ENCODE measurements at places on chromosomes 5 and 9.
A peak's percentile ranks its signal among the peaks of the same experiment; 100 is the strongest.

- DNase-seq, result no peak
Observed at GRCh38 chr9:92807757-92808725, 43.4 kb upstream of the BICD2 start.

DNA sequence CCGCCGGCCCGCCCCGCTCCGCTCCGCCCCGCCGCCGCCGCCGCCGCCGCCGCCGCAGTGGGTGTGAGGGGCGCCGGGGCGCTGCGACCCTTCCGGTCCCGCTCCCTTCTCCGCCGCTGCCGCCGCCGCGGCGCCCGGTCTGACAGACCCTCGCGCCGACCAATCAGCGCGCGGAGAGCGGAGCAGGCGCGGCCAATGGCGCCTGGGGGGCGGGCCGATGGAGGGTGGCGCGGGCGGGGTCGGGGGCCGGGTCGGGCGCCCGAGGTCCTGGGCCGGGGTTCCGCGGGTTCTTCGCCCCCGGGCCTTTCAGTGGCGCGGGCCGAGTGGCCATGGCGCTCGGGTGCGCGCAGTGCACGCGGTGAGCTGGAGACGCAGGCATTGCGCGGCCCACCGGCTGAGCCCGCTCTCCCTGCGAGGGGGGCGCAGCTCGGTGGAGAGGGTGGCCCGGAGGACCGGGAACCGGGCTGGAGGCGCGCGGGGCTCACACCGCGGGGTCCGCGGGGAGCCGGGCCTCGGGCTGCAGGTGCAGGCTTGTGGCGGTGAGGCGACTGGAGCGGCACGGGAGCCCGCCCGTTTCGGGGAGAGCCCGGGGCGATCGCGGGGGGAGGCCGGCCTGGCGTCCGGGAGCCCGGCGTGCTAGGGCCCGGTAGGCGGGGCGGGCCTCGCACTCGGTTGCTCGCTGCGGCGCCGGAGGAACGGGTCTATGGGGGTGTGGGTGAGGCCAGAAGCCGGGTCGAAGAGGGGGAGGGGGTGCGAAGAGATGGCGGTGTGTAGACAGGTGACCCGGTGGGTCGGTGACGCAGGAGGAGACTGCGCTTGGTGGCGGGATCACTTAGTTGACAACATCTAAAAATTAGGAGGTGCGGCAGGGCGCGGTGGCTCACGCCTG is at the start of gene MAPK9:
TSS of gene MAPK9 (minus strand) at position 141 of the 889 bp plus-strand sequence. CDS start 11,522 bp downstream, outside the sequence.
- peak; percentile 87 for DNase-seq

- DNase-seq, result no peak
Observed at GRCh38 chr9:112433499-112434392, 52.9 kb upstream of the KIAA1958 start.

DNA sequence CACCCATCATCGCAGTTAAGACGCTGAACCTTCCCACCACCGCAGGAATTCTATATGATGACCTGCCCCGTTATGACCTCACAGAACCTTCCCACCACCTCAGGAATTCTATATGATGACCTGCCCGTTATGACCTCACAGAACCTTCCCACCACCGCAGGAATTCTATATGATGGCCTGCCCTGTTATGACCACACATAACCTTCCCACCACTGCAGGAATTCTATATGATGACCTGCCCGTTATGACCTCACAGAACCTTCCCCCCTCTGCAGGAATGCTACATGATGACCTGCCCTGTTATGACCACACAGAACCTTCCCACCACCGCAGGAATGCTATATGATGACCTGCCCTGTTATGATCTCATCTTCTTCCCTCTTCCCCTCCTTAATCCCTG is 64.3 kb downstream of the IRX1 start:
- DNase-seq, result no peak

DNA sequence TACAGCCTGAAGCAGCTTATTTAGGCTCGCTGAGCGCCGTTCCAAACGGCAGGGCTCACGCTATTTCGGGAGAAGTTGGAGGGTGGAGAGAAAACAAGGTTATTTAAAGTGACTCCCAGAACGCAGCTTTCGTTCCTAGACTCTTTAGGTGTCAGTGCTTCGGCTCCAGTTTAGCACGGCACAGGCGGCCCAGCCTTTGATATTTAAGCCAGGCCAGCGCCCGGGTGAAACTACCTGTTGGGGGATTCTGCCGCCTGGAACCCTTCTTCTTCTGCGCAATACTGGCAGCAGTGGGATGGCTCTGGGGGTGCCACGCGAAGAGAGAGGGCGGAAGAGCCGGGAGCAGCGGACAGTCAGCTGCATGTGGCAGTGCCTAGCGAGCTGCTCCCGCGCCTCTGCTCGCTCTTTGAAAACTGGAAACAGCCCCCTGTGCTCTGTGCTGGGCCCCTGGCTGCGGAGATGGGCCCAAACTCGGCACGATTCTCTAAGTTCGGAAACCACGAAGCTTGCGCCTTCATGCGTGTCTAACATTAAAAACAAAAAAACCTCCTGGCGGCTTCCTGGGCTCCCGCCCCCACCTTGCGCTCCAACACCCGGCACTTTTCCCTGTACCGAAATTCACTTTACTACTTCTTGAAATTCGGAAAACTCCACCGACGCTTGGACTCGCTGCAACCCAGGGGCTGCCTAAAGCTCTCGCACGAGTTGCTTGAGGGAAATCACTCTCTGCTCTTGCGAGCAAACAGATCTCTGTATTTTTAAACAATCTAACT is 34.6 kb upstream of the NFIB start:
- no peak for DNase-seq

DNA sequence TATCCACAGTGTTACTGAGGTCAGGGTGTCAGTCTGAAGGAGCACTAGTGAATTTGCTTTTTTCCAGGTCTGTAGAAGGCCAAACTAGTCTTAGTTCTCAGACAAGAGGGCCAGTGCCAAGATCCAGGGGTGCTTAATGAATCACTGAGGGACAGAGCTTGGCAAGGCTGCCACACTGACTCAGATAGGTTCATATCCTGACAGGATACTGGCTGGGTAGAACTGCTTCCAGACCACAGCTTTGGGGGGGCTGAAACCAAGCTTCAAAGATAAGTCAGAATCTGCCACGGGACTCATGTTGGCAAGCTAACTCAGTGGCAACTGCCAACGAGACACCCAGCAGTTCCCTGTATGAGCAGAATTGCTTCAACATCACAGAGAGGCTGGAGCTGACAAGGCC is 1125.4 kb downstream of the EFNA5 start:
- DNase-seq, result no peak

- no peak for DNase-seq
Observed at GRCh38 chr9:89410022-89410421, 87.9 kb downstream of the SEMA4D start.

- no peak for DNase-seq
Observed at GRCh38 chr5:8333485-8333884, 464.5 kb downstream of the MTRR start.

- DNase-seq, result no peak
Observed at GRCh38 chr9:108547411-108548135, 308.2 kb downstream of the ACTL7B start.

- no peak for DNase-seq
Observed at GRCh38 chr5:25489834-25490538, 845.2 kb upstream of the CDH10 start.

- no peak for DNase-seq
Observed at GRCh38 chr5:141155540-141156374, 5.9 kb downstream of the PCDHB6 start.

DNA sequence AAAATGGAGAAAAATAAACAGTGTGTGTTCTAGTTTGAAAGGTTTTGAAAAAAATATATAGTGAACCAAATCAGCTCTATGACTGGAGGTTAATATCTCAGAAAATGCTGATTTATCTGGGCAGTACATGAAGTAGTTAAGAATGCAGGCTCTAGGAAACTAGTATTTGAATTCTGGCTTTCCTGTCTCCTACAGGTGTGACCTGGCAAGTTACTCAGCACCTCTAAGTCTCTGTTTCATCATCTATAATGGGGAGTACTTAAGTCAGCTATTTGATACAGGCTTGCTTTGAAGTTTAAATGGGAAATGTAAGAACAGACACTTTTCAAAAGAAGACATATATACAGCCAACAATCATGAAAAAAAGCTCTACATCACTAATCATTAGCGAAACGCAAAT is 5.2 kb downstream of the GRAMD2B start:
- no peak for DNase-seq

GRCh38 chr5:135601466-135601865 is 22.7 kb upstream of the CXCL14 start:
- DNase-seq, result no peak

- no peak for DNase-seq
Observed at GRCh38 chr9:133713960-133714495, 24.1 kb downstream of the SARDH start.

DNA sequence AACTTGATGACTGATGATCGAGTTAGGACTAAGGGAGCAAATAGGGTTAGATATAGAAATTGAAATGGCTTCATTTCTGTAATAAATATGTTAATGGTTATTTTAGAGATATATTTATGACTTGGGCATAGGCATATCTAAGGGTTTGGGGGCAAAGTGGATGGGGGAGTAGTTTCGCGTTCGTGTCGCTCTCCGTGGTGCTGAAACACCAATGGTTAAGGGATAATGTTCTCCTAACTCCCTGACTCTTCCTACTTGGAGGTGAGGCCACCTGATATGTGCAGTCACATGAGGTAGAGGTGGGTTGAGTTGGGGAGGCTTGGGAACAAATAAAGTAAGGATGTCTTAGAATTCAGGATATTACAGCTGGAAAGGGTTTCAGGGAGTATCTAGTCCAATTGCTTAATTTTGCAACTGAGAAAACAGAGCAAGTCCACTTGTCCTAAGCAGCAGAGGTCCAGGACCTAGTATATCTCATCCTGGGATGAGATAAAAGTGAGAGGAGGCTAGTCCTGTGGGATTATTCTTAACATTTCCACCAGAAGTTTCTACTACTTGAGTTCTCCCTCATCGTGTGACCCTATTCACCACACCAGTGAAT is 44.0 kb upstream of the MAP1B start:
- DNase-seq, result no peak

DNA sequence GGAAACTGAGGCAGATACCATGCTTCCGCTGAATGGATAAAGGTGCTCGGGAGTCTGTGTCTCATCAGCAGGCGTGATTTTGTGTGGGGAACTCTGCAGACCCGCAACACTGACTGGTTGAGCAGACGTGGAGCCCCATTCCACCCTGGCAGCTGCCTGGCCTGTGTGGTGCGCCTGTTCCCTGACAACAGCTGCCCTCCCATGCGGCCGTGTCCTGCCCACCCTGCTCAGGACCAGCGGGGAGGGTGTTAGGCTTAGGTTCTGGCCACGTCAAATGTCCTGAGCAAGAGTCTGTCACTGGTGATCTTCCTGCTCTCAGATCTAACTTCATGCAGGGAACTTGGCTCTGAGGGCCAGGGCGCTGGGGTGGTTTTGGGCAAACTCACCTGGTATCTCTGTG is 417.7 kb upstream of the IRX4 start:
- DNase-seq, result no peak

DNA sequence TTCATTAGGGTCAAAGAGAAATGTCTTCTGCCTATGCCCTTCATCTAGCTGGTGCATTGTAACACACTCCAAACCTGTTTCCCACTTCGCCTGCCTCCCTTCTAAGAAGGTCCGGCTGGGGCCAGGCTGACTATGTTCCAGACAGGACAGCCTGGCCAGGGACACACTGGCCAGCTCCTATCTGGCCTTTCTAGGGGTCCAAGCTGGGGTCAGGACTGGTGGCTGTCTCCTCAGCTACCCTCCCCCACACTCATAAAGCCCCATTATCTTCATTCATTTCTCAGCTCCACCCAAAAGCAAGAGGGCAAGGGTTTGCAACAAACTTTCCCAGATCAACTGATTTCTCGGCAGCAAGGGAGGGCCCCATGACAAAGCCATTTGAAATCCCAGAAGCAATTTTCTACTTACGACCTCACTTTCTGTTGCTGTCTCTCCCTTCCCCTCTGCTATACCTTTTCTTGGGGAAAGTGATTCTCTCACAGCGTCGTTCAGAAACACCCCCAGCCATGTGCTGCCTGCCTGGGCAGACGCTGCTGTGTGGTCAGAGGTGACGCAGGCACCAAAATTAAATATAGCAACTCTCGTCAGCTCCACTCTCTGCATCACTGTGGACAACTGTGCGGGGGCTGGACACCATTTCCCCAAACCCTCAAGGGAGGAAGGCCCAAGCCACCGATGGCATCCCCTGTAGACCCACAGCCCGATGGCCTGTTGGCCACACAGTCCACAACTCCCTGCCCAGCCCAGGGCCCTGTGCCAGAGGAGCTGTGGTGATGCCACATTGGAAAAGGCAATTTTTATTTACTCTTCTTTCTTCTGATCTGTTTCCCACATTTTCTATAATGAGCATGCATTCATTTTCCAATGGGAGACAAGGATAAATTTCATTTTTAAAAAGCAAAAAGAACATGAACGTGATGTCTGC is 6.1 kb downstream of the IL13 start:
- DNase-seq, result no peak

- no peak for DNase-seq
Observed at GRCh38 chr5:59236448-59236847, 653.6 kb downstream of the RAB3C start.

DNA sequence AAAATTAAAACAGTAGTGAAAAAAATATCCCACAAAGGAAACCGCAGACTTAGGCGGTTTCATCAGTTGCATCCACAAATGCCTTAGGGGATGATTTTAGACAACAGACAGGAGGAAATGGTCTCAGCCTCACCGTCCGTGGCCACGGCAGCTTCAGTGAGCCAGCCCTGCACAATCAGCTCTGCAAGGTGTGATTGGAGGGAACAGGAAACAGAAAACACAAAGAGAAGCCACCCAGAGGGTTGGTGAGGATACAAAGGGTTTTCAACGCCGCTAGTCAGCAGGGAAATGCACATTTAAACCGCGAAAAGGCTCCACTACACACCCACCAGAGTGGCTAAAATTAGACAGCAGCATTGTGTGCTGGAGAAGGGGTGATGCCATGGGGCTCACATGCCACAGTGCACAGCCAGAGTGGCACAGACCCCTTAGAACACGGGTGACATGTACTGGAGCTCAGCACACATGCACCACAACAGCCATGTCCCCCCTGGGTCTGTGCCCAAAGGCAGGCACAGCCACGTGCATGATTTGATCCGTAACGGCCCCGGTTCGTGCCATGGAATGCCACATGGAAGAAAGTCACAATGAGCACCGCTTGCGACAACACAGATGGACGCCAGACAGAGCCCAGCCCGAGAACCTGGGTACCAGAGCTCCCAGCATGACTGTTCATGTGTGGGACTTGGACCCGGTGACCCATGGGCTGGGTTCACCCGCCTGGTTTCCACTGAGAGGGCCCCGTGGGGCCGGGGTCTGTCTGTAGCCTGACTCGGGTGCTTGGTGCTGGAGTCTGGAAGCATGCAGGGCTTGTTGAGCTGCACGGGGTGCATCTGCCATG is 18.3 kb upstream of the TERT start:
- peak; percentile 47 for DNase-seq

DNA sequence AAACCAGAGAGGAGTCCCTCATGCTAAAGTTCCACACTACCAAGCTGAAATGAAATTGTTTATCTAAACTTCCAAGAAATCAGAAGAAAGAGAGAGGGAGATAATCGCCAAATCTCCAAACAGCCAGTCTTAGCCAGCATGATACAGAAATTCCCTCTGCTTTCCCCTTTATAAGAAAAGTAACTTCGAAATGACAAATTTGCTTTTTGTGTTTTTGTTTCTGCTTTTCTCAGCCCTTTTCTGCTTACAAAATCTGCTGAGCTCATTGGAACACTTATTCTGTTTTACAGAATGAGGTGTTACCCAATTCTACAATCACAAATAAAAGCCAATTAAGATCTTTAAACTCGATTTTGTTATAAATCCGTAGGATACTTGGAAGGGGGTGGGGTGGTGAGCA is 72.9 kb downstream of the SFXN1 start:
- DNase-seq, result no peak

All from GM12891 (cell line).